ENCODE measurements at places on chromosomes 2 and 18. TPM values are rescaled to one million over a fixed set of nuclear protein-coding genes. Genes with fewer than 3 reads are reported as not detected.

Gene CXCR4
- 29.2 TPM for total RNA-seq

Gene TYMS
- total RNA-seq: 15.7 TPM

Gene ABCB11
- total RNA-seq: not detected

Gene APOB
- total RNA-seq: 0.52 TPM

Gene SLC4A5
- 2.6 TPM for total RNA-seq

Gene SERPINB13
- not detected for total RNA-seq

Gene IL1RL2
- not detected for total RNA-seq

Gene IL1RL1
- total RNA-seq: 1.0 TPM

Gene NT5DC4
- not detected for total RNA-seq
